ENCODE measurements at places on chromosomes 3 and 15. TPM values are rescaled to one million over a fixed set of nuclear protein-coding genes. Genes with fewer than 3 reads are reported as not detected.

GRCh38 chr3:71579935-71580406, 3.6 kb downstream of the FOXP1 start:
- no peak overlapping the region for H3K4me3 ChIP-seq
- H3K36me3 ChIP-seq: no peaks in the 10 kb centered on the region
- H3K27me3 ChIP-seq: no peaks in the 10 kb centered on the region
- H3K27ac ChIP-seq: peak overlapping the region; percentile 15
- peaks cover 15% of the 10 kb centered on the region for H3K4me1 ChIP-seq
- peak; percentile 40 for DNase-seq

The GP5 gene
- 0.67 TPM for total RNA-seq

DNA sequence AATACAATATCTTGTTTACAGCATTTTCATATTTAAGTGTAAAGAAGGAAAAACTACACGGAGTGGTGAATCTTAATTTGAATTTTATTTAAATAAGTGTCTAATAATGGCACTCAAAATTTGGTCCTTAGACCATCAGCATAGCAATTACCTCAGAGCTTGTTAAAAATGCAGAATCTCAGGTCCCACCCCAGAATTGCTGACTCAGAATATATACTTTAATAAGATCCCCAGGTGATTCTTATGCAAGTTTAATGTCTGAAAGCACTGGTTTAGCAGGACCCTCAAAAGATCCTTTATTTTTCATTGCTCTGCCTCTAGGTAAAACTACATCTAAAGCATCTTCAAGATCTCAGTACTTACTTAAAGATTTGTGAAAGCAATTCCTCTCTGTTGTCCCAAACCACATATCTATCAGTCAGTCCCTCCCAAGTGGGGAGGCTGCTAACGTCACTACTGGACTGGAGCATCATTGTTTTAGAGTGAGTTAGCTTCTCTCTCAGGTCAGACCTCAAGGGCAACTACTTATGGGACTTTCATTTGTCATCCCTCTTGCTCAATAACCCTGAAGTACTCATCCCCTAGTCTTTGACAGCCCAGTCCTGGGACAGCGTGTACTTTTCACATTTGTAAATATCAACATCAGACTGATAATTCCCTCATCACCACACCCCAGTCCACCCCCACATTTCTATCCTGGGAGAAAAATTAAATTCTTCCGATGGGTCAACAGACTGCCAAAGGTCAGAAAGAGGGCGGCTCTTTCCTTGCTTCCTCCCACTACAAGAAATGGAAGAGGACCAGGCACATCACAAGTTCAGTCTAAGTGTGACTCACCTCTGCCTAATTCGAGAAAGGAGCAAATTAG, 76.7 kb downstream of the CBLB start:
- H3K36me3 ChIP-seq: no peaks in the 10 kb centered on the region

- DNase-seq: no peak
- no peak overlapping the region for H3K4me3 ChIP-seq
- no peak overlapping the region for H3K27ac ChIP-seq
- H3K36me3 ChIP-seq: no peaks in the 10 kb centered on the region
- no peaks in the 10 kb centered on the region for H3K4me1 ChIP-seq
- no peaks in the 10 kb centered on the region for H3K27me3 ChIP-seq
Observed at GRCh38 chr3:15523660-15524417, 2.3 kb upstream of the COLQ start.

DNA sequence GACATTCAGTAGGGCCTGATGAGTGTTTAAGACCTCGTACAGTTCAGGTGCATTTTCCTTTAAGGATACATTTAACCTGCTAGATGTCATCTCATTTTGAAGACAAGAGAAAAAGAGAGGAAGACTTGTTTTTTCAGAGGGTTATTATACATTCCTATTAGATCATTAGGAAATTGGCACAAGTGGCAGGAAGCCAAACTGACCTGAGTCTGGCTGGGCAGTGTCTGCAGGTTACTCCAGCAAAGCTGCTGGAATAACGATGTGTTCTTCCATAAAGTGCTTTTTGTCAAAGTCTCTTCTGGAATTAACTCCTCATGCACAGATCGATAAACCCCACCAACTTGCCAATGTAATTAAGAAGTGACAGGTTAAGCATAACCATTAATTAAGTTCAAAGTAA, 396.4 kb upstream of the TPRG1 start:
- H3K4me1 ChIP-seq: no peaks in the 10 kb centered on the region
- H3K27ac ChIP-seq: no peak overlapping the region

- H3K4me1 ChIP-seq: peaks cover 25% of the 10 kb centered on the region
- no peak overlapping the region for H3K27ac ChIP-seq
- no peaks in the 10 kb centered on the region for H3K36me3 ChIP-seq
- DNase-seq: no peak
- H3K4me3 ChIP-seq: no peak overlapping the region
Observed at GRCh38 chr15:34584996-34585395, 1.5 kb upstream of the GOLGA8B start.

All from thyroid gland (tissue), 4 donors.